ENCODE measurements at places on chromosomes 5 and 9. TPM values are rescaled to one million over a fixed set of nuclear protein-coding genes. Genes with fewer than 3 reads are reported as not detected.
A peak's percentile ranks its signal among the peaks of the same experiment; 100 is the strongest.

Gene UNC5A
- total RNA-seq: not detected

DNA sequence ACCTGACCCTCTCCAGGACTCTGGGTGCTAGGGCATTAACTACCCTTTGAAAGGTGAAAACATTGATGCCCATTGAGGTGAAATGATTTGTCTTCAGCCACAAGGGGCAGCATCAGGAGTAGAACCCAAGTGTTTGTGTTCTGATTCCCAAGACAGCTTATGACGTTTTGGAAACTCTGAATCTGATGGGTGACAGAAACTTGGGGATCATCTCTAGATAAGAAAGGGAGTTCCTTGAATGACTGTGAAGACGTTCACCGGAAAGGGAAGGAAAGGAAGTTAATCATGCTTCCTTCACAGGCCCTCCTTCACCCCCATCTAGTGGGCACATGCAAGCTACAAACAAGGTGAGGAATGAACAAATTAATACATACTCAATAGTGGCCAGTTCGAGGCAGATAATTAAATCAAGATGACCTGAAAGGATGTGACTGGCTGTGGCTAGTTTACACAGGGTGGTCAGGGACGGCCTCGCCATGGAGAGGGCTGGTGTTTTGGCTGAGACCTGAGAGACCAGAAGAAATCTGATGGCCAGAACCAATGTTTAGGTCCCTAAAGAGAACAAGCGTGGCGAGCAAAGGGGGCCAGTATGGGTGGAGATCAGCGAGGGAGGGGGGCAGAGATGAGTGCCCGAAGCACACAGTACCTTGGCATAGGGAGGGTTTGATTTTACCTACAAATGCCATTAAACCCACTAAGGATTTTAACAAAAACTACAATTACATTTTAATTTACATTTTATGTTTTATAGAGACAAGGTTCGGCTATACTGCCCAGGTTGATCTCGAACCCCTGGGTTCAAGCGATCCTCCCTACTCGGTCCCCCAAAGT lies 937 bp upstream of the SLC26A2 start:
- peak; percentile 52 for DNase-seq

DNA sequence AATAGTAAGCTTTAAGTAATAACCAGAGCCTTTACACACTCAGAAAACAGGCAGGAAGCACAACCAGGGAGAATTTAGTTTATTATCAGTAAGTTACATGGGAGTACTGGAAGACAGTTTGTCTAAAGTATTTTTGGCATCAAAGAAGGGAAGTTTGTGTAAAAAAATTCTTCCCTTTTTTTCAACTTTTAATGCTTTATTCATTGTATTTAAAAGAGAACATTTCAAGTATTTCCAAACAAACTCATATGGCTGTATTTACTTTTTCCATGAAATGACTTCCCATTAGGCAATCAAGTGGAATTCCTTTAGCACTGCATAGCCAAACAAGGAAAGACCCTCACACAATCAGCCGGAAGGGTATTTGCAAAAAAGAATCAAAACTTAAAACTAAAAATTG lies 26.7 kb downstream of the RNF145 start:
- no peak for DNase-seq

GRCh38 chr9:21670374-21670773 lies 132.1 kb upstream of the MTAP start:
- peak; percentile 31 for DNase-seq

Gene NPR2
- 4.7 TPM for total RNA-seq

Gene IFNK
- total RNA-seq: not detected

Gene NR5A1
- not detected for total RNA-seq

Gene DBH
- total RNA-seq: not detected

Gene GPR150
- total RNA-seq: 0.34 TPM

DNA sequence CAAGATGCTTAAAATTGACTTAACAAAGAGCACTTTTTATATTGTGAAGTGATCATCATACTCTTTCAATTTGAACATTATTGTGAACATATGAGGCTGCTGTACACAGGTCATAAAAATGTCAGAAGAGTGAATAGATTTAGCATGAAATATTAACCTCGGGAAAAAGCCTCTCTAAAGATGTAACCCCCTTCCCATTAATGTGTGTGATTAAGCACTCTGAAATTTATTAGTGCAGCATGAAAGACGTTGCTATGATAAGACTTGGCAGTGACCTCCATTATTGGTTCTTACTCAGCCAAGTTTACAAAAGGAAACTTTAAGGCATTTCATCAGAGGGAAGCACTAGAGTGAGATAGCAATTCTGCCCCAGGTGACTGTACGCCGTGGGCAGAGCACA lies 326.5 kb downstream of the NTRK2 start:
- no peak for DNase-seq

- no peak for DNase-seq
Measured at GRCh38 chr9:134986957-134987356, 69.2 kb upstream of the FCN1 start.

- DNase-seq: no peak
Measured at GRCh38 chr9:93621922-93622321, 45.5 kb downstream of the PHF2 start.

GRCh38 chr9:21709464-21710058 lies 92.9 kb upstream of the MTAP start:
- DNase-seq: peak; percentile 47

DNA sequence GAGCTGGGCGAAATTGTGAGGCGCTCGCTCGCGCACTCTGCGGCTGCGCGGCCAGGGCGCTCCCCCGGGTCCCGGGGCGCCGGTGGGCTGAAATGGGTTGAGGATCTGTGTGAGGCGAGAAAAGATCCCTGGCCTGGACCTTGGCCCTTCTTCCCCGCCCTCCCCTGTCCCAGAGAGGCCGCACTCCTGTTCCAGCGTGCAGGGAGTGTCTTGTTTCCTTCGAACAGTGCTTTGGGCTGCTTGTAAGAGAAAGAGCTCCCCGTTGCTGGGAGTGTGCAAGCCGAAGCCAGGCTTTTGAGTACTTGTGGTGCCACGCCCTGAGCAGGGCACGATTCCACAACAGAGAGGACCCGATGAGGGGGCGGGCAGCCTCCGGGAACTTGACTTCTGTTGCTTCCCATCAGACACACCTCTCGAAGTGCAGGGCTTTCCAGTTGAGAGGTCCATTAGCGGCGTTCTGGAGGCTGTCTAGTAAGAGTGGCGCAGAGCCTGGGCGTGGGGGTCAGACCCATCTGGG lies 535 bp downstream of the DOLPP1 start:
- DNase-seq: no peak

Gene NXNL2
- total RNA-seq: not detected

Gene PCDHGA3
- total RNA-seq: not detected

DNA sequence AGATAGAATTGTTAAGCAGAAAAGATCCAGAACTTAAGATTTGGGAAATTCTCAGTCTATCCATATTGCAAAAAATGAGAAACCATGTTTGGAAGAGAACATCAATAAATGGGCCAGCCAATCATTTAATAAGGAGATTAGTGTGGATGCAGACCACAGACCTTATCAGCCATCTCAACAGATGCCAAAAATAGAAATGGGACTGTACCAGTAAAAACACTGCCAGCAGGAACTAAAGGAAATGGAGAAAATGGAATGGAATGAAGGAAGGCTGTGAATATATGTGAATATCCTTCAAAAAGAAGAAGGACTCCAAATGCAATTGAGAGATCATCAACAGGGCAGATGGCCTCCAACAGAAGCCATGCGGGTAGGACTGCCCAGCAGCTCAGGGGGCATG lies 52.7 kb upstream of the ZNF618 start:
- no peak for DNase-seq

DNA sequence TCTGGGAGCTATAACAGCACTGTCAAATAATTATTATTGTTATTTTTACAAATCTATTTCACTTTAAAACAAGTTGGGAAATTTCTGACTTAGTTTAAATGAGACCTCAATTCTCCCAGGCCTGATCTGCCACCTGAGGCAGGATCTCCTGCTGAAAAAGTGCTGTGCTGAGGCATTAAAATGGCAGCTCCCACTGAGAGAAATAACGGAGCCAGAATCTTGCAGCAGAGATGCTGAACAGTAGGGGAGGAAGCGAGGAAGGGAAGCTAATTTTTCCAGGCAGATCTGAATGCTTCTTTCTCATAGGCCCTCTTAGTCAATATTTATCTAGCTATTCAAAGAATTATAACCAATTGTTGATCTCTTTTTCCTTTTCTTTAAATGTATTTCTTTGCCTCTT lies 196.3 kb downstream of the ZNF462 start:
- DNase-seq: no peak

DNA sequence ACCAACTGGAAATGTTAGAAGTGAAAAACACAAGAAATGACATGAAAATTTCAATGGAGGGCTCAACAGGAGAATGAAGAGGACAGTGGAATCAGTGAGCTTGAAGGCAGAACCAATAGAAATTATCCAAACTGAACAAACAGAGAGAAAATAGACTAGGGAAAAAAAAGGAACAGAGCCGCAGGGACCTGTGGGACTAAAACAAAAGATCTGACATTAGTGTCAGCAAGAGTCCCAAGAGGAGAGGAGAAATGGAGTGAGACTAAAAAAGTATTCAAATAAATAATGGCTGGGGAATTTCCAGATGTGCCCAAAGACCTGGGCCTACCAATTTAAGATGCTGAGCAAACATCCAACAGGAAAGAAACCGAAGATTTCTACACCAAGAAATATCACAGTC lies 175.0 kb upstream of the PHYKPL start:
- no peak for DNase-seq

GRCh38 chr5:147555176-147555575 lies 45.3 kb upstream of the DPYSL3 start:
- no peak for DNase-seq

Gene PRSS3
- not detected for total RNA-seq

DNA sequence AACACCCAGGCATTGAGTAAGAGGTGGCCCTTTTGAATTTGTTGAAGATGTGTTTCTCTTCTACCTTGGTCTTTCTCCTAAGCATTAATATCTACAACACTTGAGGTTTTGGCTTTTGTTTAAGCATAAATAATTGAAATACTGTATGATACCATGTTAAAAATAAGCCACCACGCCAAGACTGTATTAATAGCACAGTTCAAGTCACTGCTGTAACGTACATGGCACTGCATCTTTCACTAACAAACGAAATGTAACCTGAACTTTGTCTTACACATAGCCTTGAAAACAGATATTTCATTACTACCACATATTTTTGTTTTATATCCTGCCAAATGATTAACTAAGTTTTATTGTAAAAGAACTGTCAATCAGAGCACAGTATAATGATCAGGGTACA lies 112.8 kb downstream of the MLLT3 start:
- no peak for DNase-seq

GRCh38 chr9:97845130-97845529 lies 7.9 kb upstream of the FOXE1 start:
- DNase-seq: no peak

DNA sequence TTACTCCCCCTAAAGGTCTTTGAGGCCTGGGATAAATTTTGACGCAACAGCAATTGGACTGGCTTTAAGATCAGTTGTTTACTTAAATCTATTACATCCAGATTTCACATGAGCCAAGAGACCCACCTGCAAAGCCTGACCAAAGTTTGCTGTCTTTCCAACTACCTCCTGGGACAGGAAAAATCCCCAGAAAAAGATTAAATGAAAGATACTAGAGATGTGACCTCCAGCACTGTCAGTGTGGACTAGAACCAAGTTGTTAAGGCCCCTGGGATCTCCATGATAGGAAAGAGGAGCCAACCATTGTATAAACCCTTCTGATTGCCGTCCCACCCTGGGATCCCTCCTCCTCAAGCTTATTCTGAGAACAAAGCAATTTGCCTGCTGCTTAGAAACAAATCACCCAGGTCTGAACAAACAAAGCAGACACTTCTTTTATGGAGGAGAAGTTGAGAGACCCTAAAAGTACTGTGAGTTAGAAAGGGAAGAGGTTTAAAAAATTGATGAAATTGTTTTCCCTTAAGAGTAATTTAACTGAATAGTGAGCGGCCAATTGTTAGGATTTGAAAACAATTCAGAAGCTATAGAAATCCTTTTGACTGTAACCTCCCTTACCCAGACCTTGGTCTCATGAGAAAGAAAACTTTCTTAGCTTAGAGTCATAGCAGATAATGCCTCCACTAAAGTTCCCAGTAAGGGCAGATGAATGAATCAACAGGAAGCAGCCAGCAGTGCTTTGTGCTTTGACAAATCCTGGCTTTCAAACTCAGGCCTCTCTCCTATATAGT lies 255.2 kb downstream of the TMEM167A start:
- DNase-seq: no peak

GRCh38 chr5:173451031-173451430 lies 122.8 kb upstream of the STC2 start:
- DNase-seq: peak; percentile 4

GRCh38 chr5:126428421-126428820 lies 5.2 kb downstream of the GRAMD2B start:
- DNase-seq: no peak

GRCh38 chr5:108102463-108102862 lies 279.4 kb downstream of the FBXL17 start:
- DNase-seq: no peak

Gene GLDC
- total RNA-seq: 0.68 TPM

DNA sequence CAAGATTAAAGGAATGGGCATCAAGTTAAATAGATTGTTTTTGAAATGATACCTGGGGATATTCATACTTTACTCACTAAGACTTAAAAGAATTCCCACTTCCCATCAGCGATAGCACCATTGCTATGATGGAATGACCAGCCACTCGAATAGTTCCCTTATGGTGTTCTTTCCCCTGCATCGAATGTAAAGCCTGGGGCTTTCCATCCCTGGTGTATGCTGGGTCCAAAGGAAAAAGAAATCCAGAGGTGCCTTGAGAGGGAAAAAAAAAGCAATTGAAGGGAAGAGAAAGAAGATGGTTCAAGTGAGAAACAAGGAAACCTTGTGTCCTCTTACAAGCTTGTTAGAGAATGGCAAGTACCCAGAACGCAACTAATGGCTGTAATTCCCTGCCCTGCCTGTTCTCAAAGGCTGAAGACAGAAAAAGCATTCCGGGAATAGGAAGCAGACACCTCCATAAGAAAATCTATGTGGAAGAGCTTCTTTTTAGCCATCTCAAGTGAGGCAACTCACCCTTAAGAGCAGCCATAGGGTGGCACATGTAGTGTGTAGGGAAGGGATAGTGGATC lies 351.1 kb upstream of the DAB2 start:
- no peak for DNase-seq

GRCh38 chr9:116589392-116590354 lies 97.4 kb upstream of the TRIM32 start:
- DNase-seq: peak; percentile 27

GRCh38 chr5:72485430-72485974 lies 21.7 kb downstream of the ZNF366 start:
- no peak for DNase-seq

All from activated naive CD8-positive, alpha-beta T cell treated with anti-CD3 and anti-CD28 coated beads for 36 hours (primary cell).